ENCODE measurements at places on chromosomes 1 and 21.

- no peak for DNase-seq
Measured at GRCh38 chr21:46145840-46146691, 9.3 kb downstream of the FTCD start.

DNA sequence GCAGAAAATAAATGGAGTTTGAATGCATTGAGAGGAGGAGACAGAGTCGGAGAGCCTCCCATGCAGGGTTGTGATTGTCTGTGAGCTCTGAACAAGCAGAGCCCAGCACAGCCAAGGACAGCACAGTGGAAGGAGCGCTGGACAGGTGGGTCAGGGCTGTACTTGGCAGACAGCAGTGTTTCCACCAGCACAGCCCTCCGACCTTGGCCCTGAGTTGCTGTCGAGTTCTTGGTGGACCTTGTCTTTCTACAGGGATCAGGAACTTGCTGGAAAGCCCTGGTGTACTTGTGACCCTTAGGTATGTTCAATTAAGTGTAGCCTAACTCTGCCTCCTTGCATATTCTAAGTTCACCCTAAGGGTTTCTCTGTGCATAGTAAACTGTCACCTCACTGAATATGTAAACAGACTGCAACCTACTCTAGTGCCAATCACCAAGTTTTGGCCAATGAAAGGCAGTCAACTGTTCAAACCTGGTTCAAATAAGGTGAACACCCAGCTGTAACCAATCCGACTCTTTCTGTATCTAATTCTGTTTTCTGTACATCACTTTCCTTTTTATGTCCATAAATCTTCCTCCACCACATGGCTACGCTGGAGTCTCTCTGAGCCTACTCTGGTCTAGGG is 86.6 kb upstream of the SLC25A33 start:
- DNase-seq = no peak

- no peak for DNase-seq
Measured at GRCh38 chr1:148362626-148363438, 120.3 kb downstream of the PPIAL4G start.

GRCh38 chr1:104648269-104648691 is 898.6 kb downstream of the AMY1C start:
- no peak for DNase-seq

DNA sequence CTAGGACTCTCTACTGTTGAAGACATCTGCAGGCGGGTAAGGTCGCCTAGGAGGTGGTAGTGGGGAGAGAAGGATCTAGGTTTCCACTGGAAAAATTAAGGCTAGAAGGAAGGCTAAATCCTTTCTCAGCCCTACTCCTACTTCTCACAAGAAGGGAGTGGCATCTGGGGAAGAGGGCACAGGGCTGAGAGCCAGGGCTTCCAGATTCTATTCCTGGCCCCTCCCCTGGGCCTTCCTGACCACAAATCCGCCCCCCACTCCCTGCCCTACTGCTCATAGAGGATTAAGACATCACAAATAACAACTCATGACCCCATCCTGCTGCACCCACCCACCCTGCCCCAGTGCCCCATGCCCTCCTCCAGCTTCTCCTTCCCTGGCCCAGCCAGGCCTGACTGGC is 2.5 kb downstream of the PHLDA3 start:
- DNase-seq = no peak

DNA sequence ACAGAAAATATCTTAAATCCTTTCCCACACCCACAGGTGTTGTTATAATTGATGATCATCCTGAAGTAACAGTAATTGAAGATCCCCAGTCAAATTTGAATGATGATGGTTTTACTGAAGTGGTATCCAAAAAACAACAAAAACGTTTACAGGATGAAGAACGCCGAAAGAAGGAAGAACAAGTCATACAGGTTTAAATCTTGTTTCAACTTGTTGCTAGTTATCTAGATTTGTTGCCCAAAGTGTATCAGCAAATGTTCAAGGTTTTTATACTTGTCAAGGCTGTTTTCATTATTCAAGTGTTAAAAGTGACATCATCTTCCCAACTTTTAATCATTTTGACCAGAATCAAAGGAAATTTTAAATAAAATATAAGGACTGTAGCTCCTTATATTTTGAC is 64.7 kb downstream of the PRRC2C start:
- no peak for DNase-seq

DNA sequence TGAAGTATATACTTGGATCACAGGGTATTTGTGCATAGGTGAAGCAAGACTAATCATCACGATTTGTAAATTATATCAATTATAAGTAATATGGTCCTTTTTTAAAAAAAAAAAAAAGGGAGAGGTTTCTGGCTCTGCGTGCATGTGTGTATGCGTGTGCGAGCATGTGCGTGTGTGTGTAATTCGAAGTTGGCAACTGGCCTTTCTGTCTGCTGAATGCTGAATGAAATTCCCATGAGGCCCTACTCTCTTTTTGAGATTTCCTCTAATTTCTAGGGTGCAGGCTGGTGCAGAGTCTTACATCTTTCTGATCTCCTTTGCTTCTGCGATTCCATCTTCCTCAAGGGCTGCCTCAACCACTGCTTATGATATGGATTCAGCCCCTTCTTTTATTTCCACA is 212.2 kb downstream of the URB2 start:
- DNase-seq = no peak

- no peak for DNase-seq
Measured at GRCh38 chr1:63773815-63774616, at the start of gene ROR1. Gene ROR1 (plus strand): TSS chr1:63774017.

- no peak for DNase-seq
Measured at GRCh38 chr1:153519242-153519641, 16.5 kb downstream of the S100A6 start.

- no peak for DNase-seq
Measured at GRCh38 chr1:113534875-113535274, 144.6 kb downstream of the MAGI3 start.

DNA sequence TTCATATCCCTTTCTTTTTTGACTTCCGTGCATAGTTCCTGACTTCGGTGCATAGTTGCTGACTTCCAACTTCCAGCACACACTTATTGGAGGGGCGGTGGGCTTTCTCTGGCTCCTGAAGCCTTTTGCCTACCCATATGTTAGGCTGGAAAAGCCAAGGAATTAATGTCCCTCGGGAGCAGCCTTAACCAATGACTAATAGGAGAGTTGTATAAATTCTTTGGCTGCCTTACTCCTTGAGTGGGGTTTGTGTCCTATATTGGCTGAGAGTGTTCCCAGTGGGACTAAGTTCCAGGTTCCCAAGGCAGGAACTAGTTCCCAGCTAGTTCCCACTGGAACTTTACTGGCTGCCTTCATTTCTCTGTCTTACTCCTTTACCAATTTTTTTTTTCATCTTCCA is 105.7 kb downstream of the ZNF326 start:
- DNase-seq = no peak

DNA sequence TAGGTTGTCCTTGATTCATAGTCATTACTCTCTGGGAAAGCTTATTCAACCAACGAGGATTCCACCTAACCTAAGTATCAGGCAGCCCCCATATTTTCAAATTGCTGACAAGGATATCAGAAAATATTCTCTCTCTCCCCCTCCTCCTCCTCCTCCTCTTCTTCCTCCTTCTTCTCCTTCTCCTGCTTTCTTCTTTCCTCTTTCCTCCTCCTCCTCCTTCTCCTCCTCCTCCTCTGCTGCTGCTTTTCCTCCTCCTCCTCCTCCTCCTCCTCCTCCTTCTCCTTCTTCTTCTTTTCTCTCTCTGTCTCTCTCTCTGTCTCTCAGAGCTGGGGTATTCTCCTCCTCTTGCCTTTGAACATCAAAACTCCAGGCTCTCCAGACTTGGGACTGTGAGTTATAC is 2.5 kb upstream of the IGSF9 start:
- no peak for DNase-seq

DNA sequence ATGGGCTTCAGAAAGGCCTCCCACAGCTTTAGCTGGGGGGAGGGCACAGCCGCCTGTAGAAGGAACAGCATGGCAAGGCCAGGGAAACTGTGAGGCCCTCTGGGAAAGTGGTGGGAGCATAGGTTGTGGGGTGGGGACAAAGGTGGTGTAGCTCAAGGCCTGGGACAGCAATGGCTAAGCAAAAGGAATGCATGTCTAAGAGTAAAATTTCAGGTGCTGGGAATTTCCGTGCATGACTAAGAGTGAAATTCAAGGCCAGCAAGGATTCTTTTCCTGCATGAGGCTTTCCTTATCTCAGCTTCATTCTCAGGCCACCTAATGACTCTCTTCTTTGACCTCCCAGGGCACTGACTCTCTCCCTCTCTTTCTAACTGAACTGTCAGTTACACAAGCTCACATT is 86.5 kb upstream of the WNT4 start:
- no peak for DNase-seq

DNA sequence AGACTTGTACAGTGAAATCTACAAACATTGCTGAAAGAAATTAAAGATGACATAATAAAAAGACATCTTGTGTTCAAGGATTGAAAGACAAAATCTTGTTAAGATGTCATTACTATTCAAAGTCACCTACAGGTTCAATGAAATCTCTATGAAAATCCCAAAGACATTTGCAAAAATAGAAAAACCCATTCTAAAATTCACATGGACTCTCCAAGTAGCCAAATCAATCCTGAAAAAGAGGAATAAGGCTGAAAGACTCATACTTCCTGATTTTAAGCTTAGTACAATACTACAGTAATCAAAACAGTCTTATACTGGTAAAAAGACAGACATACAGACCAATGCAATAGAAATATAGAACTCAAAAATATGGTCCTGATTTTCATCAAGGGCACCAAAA is 78.6 kb downstream of the PCSK9 start:
- DNase-seq = no peak

DNA sequence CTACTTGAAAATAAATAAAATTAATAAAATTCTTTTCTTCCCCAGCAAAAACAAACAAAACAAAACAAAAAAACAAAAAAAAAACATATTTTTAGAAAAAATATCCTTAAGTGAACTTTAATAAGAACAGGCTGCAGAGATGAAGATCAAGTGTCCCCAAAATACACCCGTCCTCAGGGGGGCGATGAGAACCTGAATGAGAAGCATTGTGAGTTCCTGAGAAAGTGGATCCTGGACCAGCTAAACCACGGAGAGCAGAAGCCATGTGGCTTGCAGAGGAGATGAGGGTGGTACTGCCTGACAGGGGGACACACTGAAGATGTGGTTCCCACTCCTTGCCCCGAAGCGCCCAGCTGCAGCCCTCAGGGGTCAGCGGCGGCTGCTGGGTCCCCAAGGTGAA is 89.3 kb downstream of the ITPKB start:
- no peak for DNase-seq

- DNase-seq = no peak
Measured at GRCh38 chr21:26406526-26406925, 166.6 kb downstream of the CYYR1 start.

DNA sequence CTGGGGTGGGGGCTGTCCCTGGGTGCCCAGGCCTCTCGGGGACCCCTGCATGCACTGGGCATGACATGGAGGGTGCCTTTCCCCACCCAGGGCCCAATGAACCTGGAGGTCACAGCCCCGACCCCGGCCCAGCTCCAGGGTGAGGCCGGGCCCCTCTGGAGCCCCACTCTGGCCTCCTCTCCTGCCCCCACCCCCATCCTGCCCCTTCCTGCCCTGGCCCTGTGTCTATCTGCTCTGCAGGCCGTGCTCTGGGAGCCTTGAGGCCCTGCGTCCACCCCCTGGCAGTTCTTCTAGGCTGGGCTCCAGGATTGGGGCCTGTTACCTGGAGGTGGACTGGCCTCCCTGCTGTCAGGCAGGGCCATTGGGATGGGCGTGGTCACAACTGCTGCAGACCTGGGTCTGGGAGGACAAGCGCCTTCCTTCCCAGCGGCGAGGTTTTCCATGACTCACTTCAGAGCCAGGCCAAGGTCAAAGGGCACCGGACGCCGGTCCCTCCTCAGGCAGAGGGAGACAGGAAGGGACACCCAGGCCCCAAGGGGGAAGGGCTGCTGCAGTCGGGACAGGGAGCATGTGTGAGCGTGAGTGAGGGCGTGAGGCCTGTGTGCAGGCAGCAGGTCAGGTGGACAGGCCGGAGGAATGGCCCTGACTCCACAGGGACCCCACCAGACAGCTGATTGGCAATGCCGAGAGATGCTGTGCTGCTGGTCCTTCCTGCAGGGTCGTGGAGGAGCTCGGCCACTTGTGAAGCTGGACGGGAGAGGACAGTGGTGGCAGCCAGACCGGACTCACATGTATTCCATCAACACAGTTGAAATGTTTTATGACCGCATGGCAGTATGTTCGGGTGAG is 31.1 kb upstream of the POFUT2 start:
- DNase-seq = no peak

GRCh38 chr1:228348708-228349467 is 57.7 kb downstream of the TRIM11 start:
- DNase-seq = no peak

DNA sequence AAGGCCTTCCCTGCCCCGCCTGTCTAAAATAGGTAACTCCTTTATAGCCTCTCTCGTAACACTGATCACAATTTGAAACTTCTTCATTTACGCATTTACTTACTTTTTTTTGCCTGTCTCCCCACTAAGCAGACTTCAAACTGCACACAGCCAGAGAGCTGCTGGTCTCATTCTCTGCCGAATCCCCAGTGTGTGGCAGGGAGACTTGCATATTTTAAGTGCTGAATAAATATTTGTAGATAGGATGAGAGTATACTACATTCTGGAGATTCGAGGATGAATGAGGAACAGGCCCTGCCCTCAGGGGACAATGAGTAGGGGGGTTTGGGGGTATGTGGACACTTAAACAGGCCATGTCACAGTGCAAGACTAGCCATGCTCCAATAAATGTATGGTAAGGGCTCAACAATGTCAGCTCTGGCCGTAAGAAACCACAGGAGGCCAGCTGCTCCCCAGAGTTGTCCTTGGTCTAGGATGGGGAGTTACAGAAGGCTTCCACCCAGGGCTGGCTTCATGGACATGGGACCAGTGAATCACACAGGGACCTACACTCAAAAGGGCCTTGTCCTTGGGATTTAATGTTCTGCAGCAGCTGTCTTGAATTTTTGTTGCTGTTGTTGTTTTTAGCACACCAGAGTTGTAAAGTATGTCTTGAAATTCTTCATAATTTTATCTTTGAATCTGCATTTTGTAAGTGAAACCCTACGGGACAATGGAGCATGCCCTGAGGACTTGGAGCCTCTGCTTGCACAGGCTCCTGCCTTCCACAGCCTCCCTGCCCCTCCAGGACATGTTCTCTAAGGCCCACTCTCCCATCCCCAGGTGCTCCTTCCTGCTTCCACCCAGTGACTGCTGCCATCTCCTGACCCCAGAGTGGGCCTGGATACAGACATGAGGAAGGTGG is 8.5 kb downstream of the DIO1 start:
- no peak for DNase-seq

- DNase-seq = no peak
Measured at GRCh38 chr1:65527190-65527589, 106.7 kb downstream of the LEPR start.

Data from activated naive CD8-positive, alpha-beta T cell treated with anti-CD3 and anti-CD28 coated beads, Interleukin-2, amount 50 U/mL, for 16 hours (primary cell).